ENCODE measurements at places on chromosomes 2 and 18.

GRCh38 chr2:240893363-240893844 lies 2.6 kb downstream of the MAB21L4 start:
- peak; percentile 42 for DNase-seq

DNA sequence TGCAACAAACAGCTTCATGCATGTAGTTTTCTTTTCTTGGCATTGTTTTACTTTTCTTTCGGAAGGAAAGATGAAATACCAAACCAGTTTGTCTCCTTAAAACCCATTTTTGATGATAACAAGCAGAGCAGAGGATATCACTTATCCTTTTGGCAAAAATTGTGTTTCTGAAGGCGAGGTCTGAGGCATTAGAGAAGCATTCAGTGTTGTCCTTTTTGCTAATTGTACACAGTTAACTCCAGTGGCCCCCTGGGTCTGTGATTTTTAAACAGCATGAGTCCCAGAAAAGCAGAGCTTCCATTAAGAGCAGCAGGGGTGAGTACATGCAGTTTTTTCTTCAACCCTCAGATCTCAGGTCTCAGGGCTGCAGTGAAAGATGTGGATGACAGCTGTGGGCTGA lies 41.3 kb downstream of the TTC39C start:
- no peak for DNase-seq

GRCh38 chr2:239693330-239693729 lies 292.5 kb upstream of the HDAC4 start:
- DNase-seq, result no peak

DNA sequence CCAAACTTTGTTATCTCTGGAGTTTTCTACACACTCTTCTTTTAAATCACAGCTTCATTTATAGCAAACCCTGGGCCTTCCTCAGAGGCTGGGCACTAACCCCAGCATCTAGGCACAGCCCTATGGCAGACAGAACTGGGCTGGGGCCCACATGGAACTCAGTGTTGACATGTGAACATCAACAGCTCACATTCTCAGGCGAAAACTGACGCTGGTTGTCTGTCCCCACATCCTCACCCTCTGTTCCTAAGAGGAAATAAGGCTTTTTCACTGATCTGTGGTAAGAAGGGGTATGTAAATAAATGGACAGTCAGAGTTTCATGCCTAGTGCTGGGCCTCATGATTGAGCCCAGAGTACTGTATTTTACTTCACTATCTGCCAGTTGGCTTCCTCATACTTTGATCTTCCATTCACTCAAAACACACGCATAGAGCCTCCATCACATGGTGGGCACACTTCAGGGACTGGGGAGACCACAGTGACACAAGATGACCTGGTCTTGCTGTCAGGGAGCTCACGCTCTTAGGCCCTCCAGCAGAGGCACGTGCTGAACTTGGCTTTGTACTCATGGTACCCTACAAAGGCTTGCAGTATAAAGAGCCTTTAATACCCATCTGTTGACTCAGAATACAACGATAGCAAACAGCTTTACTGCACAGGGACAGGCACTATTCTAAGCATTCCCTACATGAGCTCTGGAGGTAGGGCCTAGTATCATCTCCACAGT lies 43.0 kb downstream of the EFEMP1 start:
- DNase-seq, result no peak

DNA sequence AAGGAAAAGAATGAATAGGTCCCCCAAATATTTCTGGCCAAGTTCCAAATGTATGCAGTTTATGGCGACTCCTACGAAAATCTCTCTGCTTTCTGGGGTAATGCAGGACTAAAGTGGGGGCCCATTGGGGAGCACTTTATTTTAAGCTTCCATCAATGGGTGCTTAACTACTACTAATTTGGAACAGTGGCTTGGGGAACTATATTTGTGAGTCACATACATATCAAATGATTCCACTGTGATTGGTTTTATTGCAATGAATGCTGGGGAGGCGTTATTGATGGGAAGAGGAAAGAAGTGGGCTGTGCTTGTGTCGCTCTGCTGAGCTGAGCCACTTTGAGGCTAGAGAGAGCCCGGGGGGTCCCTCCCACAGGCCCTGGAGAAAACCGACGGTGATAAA lies 560.4 kb upstream of the SALL3 start:
- DNase-seq, result no peak

DNA sequence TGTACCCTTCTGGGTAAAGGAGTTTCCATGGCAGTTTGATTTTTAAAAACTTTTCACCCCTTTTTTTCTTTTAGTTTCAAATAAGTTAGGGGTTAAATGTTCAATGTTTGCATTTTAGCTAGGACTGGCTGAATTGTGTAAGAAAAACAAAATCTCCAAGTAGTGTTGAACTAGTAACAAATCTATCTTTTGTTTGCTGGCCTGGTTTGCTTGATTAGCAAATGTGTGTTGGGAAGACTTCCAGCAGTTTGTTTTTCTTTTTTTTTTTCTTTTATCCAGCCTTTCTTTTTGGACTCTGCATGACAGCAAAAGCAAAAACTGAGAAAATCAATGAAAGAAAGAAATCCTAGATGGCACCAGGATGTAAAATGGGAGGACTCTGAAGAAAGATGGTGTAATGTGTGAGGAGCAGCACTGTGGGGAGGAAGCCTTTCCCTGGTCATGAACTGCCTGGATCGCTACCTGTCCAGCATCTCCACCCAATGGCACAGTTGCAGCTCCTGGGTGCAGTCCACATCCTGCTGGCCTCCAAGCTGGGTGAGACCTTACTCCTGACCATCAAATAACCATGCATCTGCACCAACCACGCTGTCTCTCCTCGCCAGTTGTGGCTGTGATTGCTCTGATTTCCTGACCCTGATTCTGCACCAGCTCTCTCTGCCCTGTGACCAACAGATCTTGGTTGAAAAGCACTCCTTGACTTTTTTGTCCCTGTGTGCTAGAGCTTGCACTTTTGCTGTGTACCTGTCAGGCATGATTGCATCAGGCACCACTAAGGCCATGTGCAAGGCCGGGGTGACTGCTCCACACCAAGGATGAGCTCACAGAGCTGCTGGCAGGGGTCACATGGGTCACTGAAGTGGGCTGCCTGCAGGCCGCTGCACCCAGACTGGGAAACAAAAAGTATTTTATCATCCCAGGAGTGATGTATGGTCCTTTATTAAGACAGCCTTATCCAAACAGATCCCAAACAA lies 71.2 kb upstream of the ZNF236 start:
- no peak for DNase-seq

DNA sequence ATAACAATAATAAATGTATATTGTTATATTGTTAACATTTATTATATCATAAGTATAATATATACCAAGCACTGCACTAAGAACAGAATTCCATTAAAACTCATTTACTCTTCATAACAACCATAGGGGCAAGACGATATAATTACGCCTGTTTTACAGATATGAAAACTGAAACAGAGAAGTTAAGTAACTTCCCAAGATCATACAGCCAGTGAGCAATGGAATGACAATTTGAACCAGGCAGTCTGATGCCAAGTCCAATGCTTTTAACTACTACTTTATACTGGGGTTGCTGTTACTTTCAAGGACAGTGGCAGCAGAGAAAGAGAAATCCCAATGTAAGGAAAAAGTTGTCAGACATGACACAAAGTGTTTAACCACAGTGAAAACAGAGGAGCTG lies 338.8 kb upstream of the ID2 start:
- DNase-seq, result no peak

GRCh38 chr2:191382801-191383200 lies 137.6 kb downstream of the MYO1B start:
- DNase-seq, result no peak

DNA sequence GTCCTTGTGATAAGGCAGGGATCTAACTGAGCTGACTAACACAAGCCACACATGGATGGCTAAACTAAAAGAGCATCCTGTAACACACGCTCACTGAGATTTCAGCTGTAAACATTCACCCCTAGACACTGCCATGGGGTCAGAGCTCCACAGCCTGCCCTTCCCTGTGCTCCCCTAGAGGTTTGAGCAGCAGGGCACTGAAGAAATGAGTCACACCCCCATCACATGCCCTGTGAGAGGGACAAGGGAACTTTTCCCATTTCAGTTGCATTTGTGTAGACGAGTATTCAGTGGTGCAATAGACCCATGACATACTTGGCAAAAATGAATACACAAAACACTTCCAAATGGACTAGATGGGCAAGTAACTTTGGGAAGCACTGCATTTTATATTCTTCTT lies 402.4 kb upstream of the LRRTM1 start:
- DNase-seq, result no peak

DNA sequence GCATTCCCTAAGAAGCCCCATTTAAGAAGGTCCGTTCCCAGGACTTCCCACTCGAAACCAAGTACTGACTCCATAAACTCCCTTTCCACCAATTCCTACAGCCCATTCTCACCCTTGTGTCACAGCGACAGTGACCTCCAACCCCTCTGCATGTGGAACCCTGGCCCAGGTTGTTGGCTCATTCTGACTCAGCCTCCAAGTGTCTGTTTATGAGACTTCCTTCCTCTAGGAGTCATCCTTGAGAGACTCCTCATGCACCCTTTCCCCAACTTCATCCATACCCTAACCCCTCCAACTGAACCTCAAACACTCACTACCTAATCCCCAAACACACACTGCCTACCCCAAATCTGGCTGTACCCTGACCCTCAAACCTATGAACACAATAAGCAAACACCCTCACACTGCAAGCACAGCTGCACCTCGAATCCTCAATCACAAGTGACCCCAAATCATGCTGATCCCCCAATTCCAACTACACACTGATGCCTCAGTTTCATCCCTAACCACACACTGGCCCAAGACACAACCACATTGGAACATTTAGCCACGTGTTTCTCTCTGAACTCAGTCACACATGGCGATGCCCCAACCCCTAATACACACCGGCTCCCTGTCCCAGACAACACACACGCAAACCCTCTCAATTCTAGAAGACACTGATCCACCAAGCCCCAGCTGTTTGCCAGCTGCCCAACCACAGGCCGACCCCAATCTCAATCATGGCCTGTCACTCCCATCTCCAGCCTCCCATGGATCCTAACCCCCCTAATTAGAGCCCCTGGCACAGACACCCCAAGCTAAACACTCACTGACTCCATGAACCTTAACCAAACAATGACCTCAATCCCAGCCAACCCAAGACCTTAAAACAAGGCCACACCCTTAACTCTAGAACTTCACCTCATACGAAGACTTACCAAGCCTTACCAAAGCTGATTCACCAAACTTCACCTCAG lies 219.6 kb downstream of the CYP26B1 start:
- no peak for DNase-seq

- no peak for DNase-seq
Measured at GRCh38 chr2:128277961-128278681, 40.5 kb downstream of the HS6ST1 start.

DNA sequence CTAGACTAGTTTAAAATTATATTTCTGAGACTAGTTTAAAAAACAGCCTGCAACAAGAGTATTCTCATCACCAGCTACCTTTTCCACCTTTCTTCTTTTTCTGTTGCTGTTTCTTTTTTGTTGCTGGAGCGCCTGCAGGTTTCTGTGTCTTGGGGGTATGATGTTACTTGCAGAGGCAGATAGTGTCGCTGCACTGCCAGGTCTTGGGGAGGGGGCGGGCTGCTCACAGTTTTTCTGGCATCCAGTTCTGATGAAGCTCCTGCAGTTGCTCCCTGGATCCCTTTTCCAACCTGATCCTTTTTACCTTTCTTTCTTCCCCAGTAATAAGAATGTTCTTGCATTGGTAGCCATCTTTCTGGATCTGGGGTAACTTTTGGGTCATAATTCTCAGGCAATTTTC lies 8.0 kb upstream of the C18orf32 start:
- no peak for DNase-seq

DNA sequence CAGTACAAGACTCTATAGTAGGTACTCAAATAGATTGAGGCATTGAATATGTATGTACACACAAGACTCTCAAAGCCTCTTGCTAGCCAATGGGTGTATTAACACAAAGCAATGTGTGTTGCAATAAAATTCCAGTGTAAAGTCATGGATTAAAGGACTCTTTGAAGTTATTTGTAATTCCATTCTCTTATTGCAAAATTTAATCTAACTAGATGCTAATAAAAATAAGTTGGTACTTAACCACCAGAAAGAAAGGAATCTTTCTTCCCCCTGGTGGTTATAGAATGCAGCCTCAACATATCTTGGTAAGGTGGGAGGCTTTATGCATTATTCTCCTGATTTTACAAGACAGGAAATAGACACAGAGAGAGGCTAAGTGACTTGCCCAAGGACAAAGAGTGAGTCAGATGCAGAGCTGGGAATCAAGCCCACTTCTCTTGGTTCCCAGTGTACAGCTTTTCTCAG lies 18.0 kb downstream of the LRP1B start:
- no peak for DNase-seq

DNA sequence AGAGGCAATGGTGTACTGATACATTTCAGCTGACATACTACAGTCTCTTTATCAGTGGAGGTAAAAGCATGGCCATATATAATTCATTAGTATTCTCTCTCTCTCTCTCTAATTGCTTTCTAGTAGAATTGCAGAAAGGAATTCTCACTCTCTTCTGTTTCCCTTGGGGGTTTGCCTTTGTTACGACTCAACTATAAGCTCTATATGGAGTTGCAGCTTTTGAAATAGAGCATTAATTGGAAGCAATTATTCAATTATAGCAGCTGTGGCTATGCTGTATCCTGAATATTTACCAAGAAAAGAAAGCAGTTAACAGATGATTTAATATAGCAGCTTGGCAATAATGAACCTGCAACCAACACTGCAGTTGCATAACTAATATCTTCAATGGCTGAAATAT lies 132.7 kb upstream of the STON1 start:
- no peak for DNase-seq

GRCh38 chr2:85707304-85707703 lies 13.1 kb downstream of the GNLY start:
- no peak for DNase-seq

- DNase-seq, result no peak
Measured at GRCh38 chr2:170922634-170923494, 6.2 kb upstream of the GORASP2 start.

- no peak for DNase-seq
Measured at GRCh38 chr2:11679016-11679415, 9.0 kb upstream of the NTSR2 start.

- no peak for DNase-seq
Measured at GRCh38 chr2:100677611-100678185, 114.9 kb downstream of the PDCL3 start.

DNA sequence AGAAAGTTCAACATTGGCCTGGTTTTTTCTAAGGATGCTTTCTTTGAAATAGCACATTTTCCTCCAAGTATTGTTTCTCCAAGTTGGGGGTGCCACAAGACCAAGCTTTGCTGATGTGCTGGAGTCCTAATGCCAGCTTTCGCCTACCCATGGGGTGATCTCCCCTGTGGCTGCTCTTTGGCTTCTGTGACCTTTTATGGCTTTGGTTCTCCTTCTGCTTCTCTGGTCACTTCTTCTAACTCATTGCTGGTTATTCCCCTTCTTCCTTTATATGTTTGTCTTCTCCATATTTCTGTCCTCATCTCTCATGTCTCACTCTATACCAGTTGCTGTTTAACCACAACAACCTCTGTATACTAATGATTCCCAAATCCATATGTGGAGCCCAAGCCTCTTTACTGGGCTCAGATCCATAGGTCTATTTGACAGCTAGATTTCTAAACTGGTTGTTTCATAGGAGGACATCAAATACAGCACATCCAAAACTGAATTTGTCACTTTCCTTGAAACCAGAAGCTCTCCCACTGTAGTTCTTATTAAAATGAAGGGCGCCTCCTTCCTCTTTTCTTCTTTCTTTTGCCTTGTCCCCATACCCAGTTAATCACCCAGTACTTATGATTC lies 23.1 kb downstream of the APOB start:
- DNase-seq, result no peak

GRCh38 chr2:19104503-19104902 lies 253.9 kb downstream of the OSR1 start:
- no peak for DNase-seq

- no peak for DNase-seq
Measured at GRCh38 chr18:79046522-79046921, 22.7 kb upstream of the ATP9B start.

Data from stimulated activated CD4-positive, alpha-beta T cell treated with anti-CD3 and anti-CD28 coated beads, Interleukin-12 subunit alpha, Interleukin-12 subunit beta, amount 100 ng/mL, for 24 hours (primary cell).